Neural crest cell (in vitro differentiated cells): ENCODE measurements at places on chromosomes 6 and 20.

- no peak for DNase-seq
Measured at GRCh38 chr6:16591396-16592222, 169.7 kb downstream of the ATXN1 start.

GRCh38 chr20:34249291-34249690, 8.1 kb downstream of the ASIP start:
- DNase-seq: no peak

DNA sequence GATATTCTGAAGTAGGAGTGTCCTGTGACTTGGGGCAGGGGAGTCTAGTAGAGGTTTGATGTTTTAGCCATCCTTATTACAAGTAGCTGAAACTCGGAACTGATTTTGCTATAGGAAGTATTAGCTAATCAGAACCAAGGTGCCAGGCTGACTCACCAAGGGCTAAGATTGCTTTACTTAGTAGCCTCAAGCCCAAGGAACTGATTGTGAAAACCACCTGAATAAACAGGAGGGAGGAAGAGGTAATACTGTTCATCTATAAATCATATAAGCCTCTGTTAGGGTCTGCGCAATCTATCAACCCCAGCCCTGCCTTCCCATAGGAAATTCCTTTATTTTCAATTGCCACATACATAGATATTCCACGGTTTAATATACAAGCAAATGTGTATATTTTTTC, 54.4 kb downstream of the GNAS start:
- DNase-seq: no peak

DNA sequence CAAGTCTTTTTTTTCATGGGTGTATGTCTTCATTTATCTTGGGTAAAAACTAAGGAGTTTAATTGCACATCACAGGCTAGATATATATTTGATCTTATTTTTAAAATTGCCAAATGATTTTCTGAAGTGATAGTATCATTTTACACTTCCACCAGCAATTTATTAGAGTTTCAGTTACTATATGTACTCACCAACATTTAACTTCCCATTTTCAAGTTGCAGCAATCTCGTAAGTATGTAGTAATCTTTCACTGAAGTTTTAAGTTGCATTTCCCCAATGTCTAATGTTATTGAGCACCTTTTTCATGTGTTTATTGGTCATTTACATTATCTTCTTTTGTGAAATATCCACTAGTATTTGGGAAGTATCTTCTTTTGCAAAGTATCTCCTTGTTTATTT, 277.4 kb upstream of the CNR1 start:
- DNase-seq: no peak

DNA sequence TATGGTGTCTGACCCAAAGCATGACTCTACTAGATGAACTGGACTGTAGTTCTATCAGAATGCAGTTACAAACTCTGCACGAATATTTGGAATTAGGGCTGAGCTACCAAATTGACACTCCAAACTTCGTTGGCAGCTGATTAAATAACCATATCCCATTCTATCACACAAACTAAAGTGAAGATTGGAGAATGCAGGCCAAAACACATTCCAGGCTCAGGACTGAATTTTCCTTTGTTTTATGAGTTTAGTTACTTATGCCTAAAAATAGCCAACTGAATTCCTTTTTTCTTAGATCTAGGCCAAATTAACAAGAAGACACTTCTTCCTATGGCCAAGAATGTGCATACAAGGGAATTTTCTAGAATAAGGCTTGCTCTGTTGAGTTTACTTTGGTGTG, 9.7 kb upstream of the KIAA0408 start:
- DNase-seq: no peak

DNA sequence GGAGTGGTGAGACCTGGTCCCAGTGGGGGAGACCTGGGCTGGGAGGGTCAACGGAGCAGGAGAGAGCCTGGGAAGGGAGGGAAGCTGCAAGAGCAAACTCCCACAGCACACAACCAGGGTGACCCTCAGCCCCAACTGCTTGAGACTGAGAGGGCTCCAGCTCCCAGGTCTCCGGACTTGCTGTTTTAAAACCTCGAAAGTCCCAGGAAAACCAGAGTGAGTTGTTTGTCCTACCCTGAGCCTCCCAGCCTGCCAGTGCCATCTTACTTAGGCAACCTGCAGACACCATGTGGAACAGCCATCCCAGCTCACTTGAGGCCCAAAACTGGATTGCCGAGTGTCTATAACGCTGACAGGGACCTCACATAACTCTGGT, 4.8 kb upstream of the NTSR1 start:
- DNase-seq: no peak

DNA sequence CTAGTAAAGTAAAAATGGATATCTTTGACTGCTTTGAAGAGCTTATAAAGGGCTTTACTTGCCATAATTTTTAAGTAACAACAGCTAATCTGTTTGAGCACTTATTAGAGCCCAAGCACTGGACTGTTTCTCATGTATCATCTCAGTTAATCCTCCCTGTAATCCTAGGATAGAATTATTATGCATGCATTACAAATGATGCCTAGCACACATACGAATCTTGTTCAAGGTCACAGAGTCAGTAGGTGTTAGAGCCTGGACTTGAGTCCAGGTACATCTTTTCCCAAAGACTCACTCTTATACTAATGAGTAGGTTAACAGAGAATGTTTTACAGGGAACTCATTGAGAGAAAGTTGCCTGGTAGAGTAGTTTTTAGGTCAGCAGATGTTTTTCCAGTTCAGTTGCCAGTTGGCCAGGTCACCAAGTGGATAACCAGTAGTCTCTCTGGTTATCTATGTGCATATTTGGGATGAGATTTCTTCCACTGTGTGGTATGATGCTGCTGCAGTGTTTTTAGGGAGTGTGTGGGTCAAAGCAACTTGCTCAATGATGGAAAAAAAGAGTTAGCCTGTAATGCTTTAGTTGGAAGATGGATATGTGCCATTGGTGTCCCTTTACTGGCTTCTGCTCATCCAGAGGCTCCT, 32.3 kb upstream of the LAMA4 start:
- DNase-seq: no peak

GRCh38 chr6:16109659-16110305, 19.1 kb upstream of the MYLIP start:
- no peak for DNase-seq

GRCh38 chr6:1503811-1504210, 105.9 kb upstream of the FOXC1 start:
- DNase-seq: no peak

- DNase-seq: no peak
Measured at GRCh38 chr20:50745634-50746137, 14.3 kb downstream of the PARD6B start.

- no peak for DNase-seq
Measured at GRCh38 chr6:22313796-22314195, 17.0 kb upstream of the PRL start.

DNA sequence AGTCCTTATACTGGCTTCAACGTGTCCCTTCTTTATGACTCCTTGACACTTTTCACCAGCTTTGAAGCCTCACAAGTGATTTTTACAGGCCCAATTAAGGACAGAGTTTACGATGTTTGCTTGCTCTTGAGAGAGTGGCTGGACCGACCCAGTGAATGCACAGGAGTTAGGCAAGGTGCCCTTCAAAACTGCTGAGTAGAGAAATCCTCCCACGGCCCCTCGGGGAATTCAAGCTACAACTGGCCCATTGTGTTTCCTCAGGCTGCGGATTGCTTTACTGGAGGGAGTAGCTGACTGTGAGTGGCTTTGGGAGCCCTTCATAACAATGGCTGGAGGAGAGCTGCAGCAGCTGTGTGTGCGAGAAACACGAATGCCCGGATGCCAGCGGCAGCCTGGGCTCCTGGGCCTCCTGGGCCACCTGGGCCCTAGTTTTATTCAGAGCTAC, 50.0 kb downstream of the SGK1 start:
- peak; percentile 35 for DNase-seq

- DNase-seq: no peak
Measured at GRCh38 chr20:2330090-2330695, 34.4 kb downstream of the TGM3 start.

- DNase-seq: no peak
Measured at GRCh38 chr6:168061269-168062210, 17.5 kb downstream of the FRMD1 start.

GRCh38 chr6:87421576-87421975, 13.8 kb downstream of the CFAP206 start:
- DNase-seq: no peak

- no peak for DNase-seq
Measured at GRCh38 chr20:20327746-20328145, 40.2 kb upstream of the INSM1 start.

DNA sequence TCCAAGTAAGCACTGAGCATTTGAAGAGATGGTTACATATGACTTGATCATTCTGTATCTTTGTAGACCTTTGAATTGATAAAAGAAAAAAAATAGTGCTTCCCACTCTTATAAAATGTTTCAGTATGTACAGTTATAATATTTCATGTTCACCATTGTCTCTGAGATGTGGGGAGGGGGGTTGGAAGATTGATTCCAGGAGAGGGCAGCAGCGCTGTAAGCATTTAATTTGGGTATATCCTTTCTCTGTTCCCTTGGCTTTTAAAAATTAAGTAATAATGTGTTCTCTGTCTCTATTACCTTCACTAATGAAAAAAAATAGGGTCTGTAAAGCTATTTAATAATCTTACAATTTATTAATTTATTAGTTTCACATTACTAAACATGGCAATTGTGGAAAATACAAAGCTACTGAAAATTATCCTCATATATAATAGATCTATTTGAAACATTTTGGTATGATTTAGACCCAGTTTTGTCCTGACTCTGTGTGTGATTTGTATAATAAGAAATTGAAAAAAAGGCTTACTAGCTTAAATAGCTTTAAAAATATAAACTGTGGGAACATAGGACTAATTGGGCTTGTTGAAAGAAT, 341.2 kb downstream of the CDKAL1 start:
- DNase-seq: peak; percentile 8

DNA sequence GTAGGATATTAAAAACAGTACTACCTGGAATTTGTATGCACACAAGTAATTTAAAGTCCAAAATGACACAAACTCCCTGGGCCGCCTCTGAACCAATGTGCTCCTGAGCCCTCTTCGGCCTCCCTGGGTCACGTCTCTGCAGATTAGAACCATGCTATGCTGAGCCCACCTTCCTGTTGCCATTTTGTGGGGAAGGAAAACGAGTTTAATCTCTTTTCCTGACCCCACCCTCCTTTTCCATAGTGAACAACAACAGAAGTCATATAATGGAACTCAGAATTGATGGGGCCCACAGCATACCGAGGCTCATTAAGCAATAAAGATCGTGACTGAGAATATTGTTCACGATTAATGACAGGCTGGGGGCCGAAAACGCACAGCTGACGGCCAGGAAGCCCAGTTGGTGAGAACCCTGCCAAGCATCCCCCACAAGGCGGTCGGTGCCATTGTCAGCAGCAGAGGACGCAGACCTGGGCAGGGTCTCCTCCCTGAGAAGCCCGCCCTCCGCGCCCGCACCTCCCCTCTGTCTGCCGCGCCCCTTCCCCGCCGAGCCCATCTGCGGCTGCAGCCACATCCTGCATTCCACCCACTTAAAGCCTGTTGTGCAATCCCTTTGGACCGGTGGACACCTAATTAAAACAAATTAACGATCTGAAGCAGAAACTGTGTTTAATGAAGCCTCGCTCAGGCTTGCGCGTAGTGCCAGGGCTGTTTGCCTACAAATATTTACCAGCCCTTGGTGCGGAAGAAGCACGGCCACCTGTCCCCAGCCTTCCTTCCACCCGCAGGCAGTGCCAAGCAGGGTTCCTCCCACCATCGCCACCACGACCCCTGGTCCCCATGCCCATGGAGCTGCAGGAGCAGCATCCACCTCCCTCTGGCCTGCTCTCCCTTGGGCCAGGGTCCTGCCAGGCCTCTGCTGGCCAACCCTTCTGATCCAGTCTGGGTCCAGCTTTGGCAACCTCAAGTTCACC, 68.1 kb downstream of the DLL1 start:
- DNase-seq: no peak

GRCh38 chr6:114281496-114281895, 61.3 kb downstream of the HS3ST5 start:
- no peak for DNase-seq

DNA sequence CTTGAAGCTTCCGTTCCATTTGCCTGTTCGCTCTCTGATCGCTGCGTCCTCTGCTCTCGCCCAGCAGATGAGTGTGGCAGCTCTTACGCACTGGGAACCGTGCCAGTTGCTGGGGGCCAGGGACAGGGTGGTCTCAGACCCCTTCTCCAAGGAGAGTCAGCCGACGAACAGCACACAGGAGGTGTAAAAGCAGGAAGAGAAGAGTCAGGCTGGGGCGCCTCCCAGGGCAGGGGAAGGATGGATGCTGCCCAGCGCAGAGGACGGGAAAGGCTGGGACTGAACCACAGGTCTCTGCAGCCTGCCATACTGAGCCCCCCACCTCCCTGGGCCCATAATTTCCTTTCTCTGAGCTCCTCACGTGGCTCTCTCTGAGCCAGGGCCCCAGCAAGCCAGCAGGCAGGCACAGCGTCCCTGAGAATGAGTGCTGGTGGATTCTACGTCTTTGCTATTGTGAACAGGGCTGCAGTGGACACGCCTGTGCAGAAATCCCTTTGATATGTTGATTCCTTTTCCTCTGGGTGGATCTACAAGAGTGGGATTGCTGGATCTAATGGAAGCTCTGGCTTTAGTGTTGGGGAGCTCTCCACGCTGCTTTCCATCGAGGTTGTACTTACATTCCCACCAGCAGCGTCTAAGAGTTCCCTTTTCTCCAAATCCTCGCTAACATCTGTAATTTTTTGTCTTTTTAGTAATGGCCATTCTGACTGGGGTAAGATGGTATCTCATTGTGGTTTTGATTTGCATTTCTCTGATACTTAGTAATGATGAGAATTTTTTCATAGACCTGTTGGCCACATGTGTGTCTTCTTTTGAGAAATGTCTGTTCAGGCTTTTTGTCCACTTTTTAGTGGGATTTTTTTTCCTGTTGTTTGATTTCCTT, 104.1 kb downstream of the PSMB1 start:
- no peak for DNase-seq

GRCh38 chr6:163945808-163946207, 531.3 kb downstream of the QKI start:
- DNase-seq: no peak

DNA sequence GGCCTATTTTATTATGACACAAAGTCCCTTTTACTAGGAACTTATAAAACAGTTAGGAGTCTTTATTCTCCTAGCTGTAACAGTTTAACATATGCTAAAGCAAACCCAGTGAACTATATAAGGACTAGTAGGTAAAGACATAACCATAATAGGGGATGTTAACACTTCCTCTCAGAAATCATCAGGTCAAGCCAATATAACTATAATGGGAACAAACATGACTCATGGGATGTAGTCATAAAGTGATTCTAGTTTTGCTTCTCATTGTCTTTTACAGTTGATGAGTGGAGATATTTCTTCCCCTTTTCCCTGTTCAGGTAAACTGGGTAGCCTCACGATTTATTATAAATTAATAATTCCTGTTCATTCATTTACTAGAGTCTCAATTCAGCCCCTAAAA, 9.7 kb downstream of the PTCHD4 start:
- DNase-seq: no peak

DNA sequence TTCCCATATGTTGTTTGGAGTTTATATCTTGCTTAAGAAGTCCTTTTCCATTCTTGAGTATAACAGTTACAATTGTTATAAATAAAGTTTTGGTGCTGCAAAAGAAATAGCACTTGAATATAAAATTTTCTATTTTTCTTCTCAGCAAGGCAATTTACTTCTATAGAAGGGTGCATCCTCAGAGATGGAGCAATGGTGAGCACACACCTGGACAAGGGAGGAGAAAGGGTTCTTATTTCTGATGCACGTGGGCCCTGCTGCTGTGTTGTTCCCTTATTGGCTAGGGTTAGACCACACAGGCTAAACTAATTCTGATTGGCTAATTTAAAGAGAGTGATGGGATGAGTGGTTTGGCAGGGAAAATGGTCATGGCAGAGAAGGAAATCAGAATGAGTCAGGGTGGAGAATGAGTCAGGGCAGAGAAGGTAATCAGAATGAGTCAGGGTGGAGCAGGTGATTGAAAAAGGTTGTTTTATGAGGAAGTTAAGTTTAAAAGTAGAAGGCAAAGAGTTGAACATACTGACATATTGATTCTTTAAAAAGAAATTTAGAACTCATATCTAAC, 38.0 kb downstream of the CST8 start:
- no peak for DNase-seq
